GM12864 (cell line): ENCODE measurements at places on chromosomes 2 and 18.

GRCh38 chr2:105042189-105042588 lies 4.3 kb downstream of the MRPS9 start:
- DNase-seq = no peak

DNA sequence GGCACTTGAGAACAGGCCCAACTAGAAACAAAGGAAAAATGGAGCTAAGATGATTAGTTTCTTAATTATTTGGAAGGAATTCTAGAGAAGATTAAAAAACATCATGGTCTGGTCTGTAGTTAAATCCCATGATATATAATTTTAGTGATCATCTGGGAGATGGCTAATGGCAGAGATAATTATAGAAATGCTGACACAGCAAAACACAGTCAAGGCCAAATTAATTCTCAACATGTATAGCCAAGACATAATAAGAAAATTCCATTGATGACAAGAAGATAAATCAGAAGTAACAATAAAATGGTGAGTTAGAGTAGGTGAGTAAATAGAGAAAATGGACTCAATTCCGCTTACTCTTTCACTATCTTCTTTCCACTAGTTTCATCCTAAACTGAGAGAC lies 59.2 kb upstream of the ITGA4 start:
- no peak for DNase-seq

DNA sequence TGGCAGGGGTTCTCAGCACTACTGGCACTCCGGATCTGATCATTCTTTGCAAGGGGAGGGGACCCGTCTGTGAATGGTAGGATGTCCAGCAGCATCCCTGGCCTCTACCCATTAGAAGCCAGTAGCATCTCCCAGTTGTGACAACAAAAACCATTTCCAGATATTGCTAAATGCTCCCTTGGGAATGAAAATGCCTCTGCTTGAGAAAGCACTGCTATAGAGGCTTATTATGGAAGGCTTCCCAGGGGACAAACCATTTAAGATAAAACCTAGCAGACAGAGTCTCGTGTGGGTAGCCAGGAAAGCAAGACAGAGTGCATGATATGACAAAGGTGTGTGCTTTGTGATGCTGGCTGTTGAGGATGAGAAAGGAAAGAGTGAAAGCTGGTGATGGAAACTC lies 273.7 kb downstream of the TMX3 start:
- no peak for DNase-seq

DNA sequence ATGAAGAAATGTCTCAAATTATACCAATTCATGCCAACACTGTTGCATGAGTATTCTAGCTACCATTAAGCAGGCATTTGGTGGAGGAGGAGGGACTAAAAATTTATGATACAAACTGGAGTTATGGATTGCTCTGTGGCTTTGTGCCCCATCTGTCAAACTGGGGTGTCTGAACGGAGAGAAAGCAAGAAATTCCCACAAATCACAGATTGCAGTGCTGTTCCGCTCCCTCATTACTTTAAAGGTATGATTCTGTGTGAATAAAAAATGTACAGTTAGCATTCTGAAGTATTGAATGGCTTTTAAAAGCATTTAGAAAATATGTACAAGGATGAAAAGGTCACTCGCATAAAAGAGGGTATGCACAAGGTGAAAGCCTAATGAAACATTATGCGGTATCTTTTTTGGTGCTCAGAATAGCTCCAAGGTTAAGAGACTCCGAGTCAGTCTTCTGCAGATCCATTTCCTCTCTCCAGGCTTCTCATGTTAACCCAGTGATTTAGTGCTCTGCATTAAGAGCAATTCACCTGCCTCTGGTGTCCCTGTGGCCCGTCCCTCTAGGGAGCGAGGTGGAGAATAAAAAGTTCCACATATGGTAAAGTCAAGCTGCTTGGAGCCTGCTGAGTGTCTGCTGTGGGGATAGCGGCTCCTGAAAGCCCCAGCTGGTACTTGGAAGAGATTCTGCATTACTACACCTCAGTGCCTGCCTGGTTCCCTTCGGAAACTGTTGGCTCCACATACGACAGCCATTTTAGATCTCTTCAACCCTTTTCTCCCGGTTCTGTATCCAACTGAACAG lies 184.2 kb downstream of the ZNF521 start:
- no peak for DNase-seq

DNA sequence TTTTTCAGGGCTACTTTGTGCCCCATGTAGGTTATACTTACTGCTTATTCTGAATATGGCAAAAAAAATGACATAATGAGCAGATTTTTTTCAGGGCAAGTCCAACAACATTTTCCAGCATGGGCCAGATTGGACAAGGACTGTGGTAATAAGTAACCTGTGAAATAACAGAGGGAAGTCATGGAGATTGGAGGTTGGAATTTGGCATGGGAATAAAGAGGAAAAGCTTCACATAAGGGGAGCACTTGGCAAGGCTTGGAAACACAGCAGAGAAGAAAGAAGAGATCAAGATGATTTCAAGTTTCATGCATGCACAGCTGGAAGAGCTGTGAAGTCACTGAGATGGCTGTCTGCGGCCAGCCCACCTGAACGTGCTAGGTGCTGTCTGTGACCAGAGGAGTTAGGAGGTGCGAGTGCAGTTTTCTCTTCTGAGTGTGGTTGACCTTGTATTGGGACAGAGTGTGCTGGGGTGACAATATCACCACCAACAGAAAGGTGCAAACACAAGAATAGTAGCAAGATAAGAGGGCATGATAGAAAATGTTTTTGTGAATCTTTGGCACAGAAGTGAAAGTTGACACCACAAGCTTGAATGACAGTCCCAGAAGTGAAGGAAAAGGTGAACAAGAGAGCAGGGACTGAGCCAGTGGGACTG lies 71.1 kb upstream of the DSC1 start:
- no peak for DNase-seq

GRCh38 chr2:109247340-109247739 lies 118.3 kb downstream of the SH3RF3 start:
- DNase-seq = no peak

DNA sequence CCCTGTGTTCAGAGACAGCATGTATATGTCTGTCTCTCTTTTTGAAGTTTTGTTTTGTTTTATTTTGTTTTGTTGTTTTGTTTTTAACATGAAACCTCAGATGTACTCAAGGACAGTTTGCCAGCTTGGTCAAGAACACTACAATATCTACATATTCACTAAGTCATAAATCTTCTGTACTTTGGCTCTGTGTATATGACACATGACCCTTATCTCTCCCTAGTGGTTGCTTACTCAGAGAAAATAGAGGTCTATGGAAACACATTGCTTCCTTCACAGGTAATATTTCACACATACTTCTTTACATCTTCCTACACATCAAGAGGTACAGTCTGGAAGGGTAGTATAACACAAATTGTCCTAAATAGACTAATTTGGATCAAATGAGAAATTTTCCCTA lies 312.6 kb upstream of the VRK2 start:
- DNase-seq = no peak

DNA sequence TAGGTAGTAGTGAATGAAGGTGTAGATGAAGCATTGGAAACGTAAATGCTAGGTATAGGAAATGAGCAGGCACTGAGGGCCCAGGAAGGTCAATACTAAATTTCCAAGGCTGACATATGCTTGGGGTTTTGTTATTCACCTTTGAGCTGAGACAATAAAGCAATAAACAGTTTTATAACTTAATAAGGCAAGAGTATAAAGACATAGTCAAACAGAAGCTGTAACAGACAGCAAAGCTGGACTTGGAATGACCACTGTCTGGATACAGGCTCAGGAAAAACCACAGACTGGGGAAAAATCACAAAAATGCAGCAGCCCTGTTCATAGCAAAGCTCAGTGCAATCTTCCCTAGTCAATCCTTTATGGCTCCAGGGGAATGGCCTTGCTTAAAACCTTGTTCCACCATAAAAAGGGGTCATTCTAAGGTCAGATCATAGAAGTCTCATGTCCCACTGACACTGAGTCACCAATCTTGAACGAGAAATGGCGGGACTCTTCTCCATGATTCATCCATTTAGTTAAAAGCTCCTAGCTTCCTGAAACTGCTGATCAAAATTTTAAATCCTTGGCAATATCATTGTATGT lies 493.3 kb downstream of the CMPK2 start:
- no peak for DNase-seq

- no peak for DNase-seq
Measured at GRCh38 chr2:195984923-195985726, 83.5 kb downstream of the DNAH7 start.

DNA sequence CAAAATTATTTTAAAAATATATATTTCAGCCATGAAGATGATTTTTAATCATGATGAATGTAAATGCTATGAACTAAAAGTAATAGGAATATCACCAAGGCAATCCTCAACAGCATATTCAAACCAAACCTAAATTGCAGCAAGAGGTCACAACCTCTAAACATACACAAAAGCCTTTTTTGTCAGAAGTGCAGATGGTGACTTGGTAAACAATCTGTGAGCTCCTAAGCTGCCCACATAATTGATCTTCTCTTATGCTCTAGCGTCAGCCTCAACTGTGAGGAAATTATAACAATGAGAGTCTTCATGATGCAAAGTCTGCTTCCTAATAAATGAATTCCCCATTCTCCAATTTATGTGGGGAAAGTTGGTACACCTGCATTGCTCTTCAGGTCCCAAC lies 113.2 kb downstream of the TSN start:
- no peak for DNase-seq

- DNase-seq = no peak
Measured at GRCh38 chr2:10254373-10255188, 48.1 kb upstream of the HPCAL1 start.

DNA sequence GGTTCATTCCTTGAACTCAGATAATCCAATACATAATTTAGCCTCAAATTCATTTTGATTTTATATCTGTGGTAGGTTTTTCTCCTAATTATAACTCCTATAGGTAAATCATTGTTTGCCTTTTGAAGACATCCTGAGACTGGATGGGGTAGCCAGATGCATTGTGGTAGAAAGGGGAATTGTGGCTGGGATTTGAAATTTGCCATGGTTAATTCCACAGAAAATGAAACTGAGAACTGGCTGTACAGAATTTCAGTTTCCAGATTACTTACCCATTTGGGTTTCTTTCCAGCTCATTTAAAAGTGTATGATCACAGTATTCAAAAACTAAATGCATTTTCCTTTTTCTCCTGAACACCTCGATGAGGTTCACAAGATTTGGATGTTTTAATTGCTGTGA lies 18.2 kb downstream of the CDKL4 start:
- DNase-seq = no peak

- no peak for DNase-seq
Measured at GRCh38 chr2:20653695-20654534, 3.0 kb upstream of the HS1BP3 start.

DNA sequence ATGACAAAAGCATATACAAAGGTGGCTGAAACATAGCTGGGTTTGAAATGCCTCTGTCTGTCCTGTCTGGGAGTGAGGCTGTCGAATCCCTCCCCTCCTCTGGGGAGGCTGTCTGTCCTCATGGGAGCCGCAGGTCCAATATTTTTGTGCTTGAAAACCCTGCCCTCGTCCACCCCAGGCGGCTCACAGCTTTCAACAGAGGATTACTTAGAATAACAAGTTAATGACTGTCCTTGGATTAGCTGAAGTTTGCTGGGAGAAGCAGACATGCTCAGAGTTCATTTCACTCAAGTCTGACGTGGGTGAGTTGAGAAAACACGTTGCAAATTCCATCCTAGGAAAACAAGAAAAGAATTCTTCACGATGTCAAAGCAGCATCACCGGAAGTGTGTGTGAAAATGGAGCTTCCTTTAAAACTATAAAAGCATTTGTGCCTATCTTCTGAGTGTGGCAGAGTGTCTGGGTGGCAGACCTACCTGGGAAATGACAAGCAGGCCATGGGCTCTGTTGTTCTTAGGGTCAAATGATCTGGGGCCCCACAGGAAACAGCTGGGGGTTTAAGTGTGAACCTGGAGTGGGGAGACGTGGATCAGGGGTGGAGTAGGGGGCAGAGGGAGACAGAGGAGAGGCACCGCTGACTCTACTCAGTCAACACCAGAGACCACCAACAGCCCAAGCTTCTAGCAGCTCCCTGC lies 77.1 kb downstream of the DDX1 start:
- no peak for DNase-seq

GRCh38 chr2:175003875-175004729 lies 1.1 kb downstream of the CHN1 start:
- DNase-seq = no peak

GRCh38 chr2:234761910-234762309 lies 189.9 kb upstream of the SH3BP4 start:
- DNase-seq = no peak

- DNase-seq = no peak
Measured at GRCh38 chr2:231483398-231484329, 19.4 kb upstream of the NCL start.

DNA sequence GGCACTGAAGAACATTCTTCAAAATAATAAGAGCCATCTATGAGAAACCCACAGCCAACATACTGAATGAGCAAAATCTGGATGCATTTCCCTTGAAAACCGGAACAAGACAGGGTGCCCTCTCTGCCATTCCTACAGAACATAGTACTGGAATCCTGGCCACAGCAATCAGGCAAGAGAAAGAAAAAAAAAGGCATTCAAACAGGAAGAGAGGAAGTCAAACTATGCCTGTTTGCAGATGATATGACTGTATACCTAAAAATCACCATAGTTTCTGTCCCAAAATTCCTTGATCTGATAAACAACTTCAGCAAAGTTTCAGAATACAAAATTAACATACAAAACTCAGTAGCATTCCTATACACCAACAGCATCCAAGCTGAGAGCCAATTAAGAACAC lies 119.5 kb upstream of the PARD3B start:
- DNase-seq = no peak

- no peak for DNase-seq
Measured at GRCh38 chr18:45687621-45688020, 36.4 kb upstream of the SLC14A1 start.

DNA sequence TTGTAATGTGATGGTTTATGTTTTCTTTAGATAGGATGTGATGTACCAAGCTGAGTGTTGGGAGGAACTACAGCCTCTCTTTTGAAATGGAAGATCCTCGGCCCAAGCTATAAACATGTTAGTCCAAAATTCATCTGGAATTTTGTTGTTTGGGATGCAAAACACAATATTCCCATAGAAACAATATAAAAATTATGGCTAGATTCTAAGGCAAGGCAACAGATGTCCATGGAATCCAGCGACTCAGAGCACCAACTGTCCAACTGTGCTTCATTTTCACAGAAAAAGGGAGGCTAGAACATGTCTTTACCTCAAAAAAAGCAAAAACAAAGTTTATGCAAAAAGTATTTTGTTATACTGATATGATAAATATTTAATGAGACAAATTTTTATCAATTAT lies 52.4 kb upstream of the ATP8B1 start:
- DNase-seq = no peak

GRCh38 chr2:162989507-162989906 lies 150.9 kb upstream of the KCNH7 start:
- no peak for DNase-seq

DNA sequence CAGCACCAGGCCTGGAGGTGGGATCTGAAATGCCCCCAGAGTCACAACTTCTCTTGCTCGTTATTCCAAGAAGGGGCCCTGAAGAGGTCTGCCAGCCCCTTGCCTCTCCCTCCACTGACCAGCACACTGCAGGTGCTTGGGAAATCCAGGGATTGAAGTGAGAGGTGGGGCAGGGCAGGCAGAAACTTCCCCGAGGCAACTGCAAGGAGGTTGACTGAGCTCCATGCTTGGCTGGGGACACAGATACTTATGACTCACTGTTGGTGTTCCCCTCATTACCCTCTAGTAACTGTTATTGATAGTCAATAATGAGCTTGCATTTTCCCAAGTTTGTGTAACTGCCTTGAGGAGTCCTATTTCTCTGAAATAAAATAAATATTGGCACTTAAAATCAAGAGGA lies 47.5 kb downstream of the MARCO start:
- no peak for DNase-seq
